Stimulated activated CD8-positive, alpha-beta memory T cell treated with anti-CD3 and anti-CD28 coated beads, Interleukin-15, amount 100 ng/mL, for 24 hours (primary cell): ENCODE measurements at places on chromosomes 1 and 21.

- DNase-seq, result no peak
These were observed 8.2 kb upstream of the TTLL10 start for GRCh38 chr1:1165485-1165884.

GRCh38 chr1:40736085-40736531, 44.6 kb downstream of the NFYC start:
- DNase-seq, result no peak

DNA sequence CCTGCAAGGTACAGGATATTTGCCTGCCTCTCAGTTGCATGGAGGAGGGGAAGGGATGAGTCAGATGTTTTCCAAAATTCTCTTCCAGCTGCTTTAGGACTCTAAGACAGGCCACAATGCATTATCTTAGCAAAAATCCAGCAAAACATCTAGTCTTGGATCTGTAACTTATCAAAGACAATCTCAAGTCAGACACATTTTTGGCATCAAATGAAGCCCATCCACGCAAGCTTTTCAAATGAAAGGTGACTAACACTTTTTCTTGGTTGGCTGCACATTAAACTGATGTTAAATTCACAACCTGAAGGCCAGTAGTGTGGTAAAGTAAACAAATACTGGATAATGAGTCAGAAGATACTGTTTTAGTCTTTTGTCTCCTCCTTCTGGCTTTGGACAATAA, 21.3 kb downstream of the FAM78B start:
- DNase-seq, result no peak

- no peak for DNase-seq
These were observed 82.1 kb downstream of the PRDM2 start for GRCh38 chr1:13781907-13782633.
